Heart right ventricle (tissue), 16 donors: ENCODE measurements at places on chromosomes 4 and X.

DNA sequence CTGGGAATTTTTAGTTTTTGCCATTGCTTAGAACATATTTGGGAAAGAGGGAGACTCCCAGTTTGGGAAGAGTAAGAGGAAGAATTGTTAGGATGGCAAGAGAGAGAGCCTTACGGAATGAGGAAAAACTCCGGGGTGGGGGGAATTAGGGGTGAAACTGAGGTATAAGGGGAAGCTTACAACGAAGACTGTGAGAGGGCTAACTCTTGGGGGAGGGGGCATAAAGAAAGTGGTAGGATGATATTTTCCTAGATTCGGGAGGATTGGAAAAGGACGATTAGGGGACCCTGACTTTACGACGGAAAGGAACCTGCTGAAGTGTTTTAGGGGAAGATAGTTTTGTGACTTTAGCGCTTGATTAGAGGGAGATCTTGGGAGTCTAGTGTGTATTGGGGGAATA, 86.2 kb upstream of the HPRT1 start:
- H3K4me1 ChIP-seq = peaks cover 8% of the 10 kb centered on the region
- peak overlapping the region; percentile 88 for H3K27ac ChIP-seq
- no peaks in the 10 kb centered on the region for H3K27me3 ChIP-seq
- no peak for DNase-seq

DNA sequence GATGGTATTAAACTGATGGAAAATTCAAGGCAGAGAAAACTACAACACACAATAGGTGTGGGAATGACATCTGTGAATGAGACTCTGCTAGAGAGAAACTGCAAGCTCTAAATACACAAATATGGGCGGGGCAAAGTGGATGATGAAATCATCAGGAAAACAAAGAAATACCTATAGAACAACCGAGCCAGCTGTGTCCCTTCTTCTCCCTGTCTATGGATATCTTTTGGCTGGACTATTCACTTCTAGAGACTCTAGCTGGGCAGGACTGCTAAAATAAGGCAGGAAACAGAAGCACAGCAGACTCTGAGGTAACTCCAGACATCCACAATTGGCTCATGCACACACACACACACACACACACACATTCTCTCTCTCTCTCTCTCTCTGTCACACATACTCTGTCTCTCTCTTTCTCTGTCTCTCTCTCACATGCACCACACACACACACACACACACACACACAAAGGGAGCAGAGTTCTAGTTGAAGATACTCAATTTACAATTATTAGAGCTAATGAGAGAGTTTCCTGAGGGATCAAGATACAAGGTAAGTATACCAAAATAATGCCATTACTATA, 27.2 kb upstream of the EDNRA start:
- no peaks in the 10 kb centered on the region for H3K27me3 ChIP-seq
- no peak overlapping the region for H3K27ac ChIP-seq
- no peaks in the 10 kb centered on the region for H3K4me1 ChIP-seq
- no peaks in the 10 kb centered on the region for H3K36me3 ChIP-seq
- no peak for DNase-seq
- H3K4me3 ChIP-seq = no peak overlapping the region

GRCh38 chrX:68503836-68504636, 5.2 kb downstream of the YIPF6 start:
- peaks cover 42% of the 10 kb centered on the region for H3K4me1 ChIP-seq
- H3K36me3 ChIP-seq = no peaks in the 10 kb centered on the region
- H3K27ac ChIP-seq = no peak overlapping the region
- DNase-seq = no peak
- no peaks in the 10 kb centered on the region for H3K27me3 ChIP-seq

- H3K36me3 ChIP-seq = no peaks in the 10 kb centered on the region
- peaks cover 8% of the 10 kb centered on the region for H3K4me1 ChIP-seq
- no peak overlapping the region for H3K27ac ChIP-seq
- no peak overlapping the region for H3K4me3 ChIP-seq
These were observed 46.6 kb downstream of the SOWAHB start for GRCh38 chr4:76851375-76851774.

- no peaks in the 10 kb centered on the region for H3K4me1 ChIP-seq
- DNase-seq = peak; percentile 8
- H3K27ac ChIP-seq = no peak overlapping the region
- no peaks in the 10 kb centered on the region for H3K36me3 ChIP-seq
- no peaks in the 10 kb centered on the region for H3K27me3 ChIP-seq
- no peak overlapping the region for H3K4me3 ChIP-seq
These were observed 55.1 kb upstream of the PGAM4 start for GRCh38 chrX:78024349-78025059.

GRCh38 chrX:100072336-100072735, 337.7 kb downstream of the PCDH19 start:
- DNase-seq = no peak
- H3K4me3 ChIP-seq = no peak overlapping the region
- H3K36me3 ChIP-seq = no peaks in the 10 kb centered on the region
- no peaks in the 10 kb centered on the region for H3K4me1 ChIP-seq
- H3K27me3 ChIP-seq = no peaks in the 10 kb centered on the region

- no peak for DNase-seq
- H3K27ac ChIP-seq = no peak overlapping the region
- H3K4me1 ChIP-seq = no peaks in the 10 kb centered on the region
- no peaks in the 10 kb centered on the region for H3K36me3 ChIP-seq
- H3K27me3 ChIP-seq = peaks cover 25% of the 10 kb centered on the region
These were observed 40.7 kb upstream of the GPC3 start for GRCh38 chrX:134025986-134026545.

GRCh38 chrX:53160297-53160983, 64.6 kb downstream of the KDM5C start:
- H3K4me1 ChIP-seq = no peaks in the 10 kb centered on the region
- no peak overlapping the region for H3K27ac ChIP-seq
- H3K36me3 ChIP-seq = no peaks in the 10 kb centered on the region
- H3K27me3 ChIP-seq = no peaks in the 10 kb centered on the region
- no peak overlapping the region for H3K4me3 ChIP-seq
- DNase-seq = no peak

DNA sequence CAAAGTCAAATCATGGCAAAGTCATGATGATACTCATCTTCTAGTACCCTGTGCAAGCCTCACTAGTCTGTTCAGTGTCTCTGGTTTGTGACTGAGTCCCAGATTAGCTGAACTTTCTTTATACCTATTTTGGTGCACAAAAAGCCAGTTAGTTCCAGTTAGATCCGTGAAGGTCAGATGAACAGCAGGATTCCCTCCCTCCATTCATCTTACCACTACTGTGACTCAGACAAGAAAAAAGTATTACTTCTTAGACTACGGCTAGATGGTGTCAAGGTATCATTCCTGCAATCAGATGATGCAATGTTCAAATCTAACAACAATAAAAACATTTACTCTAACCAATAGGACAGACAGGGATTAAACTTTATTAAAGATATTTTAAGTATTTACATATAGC, 30.4 kb downstream of the ARHGEF6 start:
- H3K4me3 ChIP-seq = no peak overlapping the region
- H3K4me1 ChIP-seq = no peaks in the 10 kb centered on the region
- DNase-seq = no peak
- peaks cover 3% of the 10 kb centered on the region for H3K36me3 ChIP-seq
- no peak overlapping the region for H3K27ac ChIP-seq

DNA sequence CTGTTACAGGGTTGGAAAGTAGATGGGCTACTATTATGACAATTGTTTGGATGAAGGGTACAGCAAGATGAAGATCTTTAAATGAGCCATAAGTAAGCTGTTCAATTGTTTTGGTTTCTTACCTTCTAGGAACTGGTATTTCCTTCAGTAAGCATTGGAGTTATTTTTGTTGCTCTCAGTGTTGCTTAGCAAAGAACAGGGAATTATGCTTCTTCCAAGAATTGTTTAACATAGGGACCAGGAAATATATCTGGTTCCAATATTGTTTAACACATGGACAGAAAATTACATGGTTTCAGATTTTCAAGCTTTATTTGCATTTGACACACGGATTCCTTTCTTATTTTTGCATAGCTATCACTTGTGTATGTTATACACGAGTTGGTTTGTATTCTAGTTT, 1999.0 kb downstream of the ARAP2 start:
- no peak overlapping the region for H3K4me3 ChIP-seq
- H3K36me3 ChIP-seq = no peaks in the 10 kb centered on the region
- H3K27me3 ChIP-seq = no peaks in the 10 kb centered on the region

GRCh38 chrX:70353514-70353913, 63.6 kb downstream of the KIF4A start:
- no peak overlapping the region for H3K4me3 ChIP-seq
- H3K27ac ChIP-seq = no peak overlapping the region

DNA sequence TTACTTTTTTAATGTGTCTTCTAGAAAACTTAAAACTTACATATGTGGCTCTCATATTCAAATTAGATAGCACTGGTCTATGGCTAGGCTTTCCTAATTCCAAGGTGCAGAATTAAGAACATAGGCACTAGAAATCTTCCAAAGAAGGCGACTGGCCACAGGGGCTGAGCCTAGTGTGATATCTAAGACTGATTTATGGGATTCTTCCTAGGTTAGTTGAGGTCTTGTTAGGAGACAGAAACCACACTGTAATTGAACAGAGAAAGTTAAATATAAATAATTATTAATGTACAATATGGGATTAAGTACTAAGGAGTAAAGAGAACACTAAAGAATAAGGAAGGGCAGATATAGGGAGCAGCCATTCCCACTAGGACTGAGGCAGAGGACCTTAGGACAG, 48.3 kb downstream of the SNX25 start:
- H3K36me3 ChIP-seq = no peaks in the 10 kb centered on the region
- no peak for DNase-seq
- no peak overlapping the region for H3K27ac ChIP-seq
- H3K4me3 ChIP-seq = no peak overlapping the region
- H3K27me3 ChIP-seq = no peaks in the 10 kb centered on the region
- H3K4me1 ChIP-seq = peaks cover 8% of the 10 kb centered on the region

DNA sequence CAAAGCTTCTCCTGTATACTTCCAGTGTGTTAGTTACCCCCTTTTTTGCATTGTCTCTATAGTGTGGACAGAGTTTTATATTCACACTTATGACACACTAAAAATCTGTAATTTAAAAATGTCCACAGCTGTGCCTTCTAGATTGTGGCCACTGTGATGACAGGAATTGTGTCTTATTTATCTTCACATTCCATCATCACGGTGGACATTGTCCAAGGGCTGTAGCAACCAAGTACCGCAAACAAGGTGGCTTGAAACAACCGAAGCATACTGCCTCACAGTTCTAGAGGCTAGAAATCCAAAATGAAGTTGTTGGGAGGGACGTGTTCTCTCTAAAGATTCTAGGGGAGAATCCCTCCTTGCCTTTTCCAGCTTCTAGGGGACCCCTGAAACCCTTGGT, 32.3 kb downstream of the CHRNA9 start:
- no peak overlapping the region for H3K4me3 ChIP-seq
- peaks cover 11% of the 10 kb centered on the region for H3K27me3 ChIP-seq
- DNase-seq = no peak
- no peak overlapping the region for H3K27ac ChIP-seq
- no peaks in the 10 kb centered on the region for H3K4me1 ChIP-seq

- DNase-seq = no peak
- no peak overlapping the region for H3K4me3 ChIP-seq
- H3K36me3 ChIP-seq = no peaks in the 10 kb centered on the region
- H3K27me3 ChIP-seq = no peaks in the 10 kb centered on the region
These were observed 70.3 kb downstream of the ANXA10 start for GRCh38 chr4:168162604-168163003.

GRCh38 chrX:13463608-13464007, 105.8 kb upstream of the EGFL6 start:
- no peaks in the 10 kb centered on the region for H3K36me3 ChIP-seq
- DNase-seq = peak; percentile 48
- H3K4me3 ChIP-seq = no peak overlapping the region
- peak overlapping the region; percentile 68 for H3K27ac ChIP-seq
- no peaks in the 10 kb centered on the region for H3K27me3 ChIP-seq
- no peaks in the 10 kb centered on the region for H3K4me1 ChIP-seq

DNA sequence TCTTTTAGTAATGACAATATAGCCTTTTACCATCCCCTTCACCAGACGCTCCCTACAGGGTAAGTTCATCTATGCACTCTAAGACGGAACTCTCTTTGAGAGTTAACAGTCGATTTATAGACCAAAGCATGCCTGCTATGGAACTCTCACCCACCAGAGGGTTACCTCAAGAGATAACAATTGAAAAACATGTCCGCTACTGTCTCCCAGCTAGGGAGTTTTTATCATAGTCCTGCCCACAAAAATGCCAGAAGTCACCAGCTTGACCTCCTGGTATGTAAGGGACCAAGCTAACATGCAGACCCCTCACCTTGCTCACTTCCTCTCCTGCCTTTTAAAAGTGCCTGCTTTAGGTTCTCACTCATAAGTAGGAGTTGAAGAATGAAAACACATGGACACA, 16.7 kb upstream of the YTHDC1 start:
- H3K27ac ChIP-seq = no peak overlapping the region
- H3K36me3 ChIP-seq = no peaks in the 10 kb centered on the region

- H3K4me3 ChIP-seq = no peak overlapping the region
- no peaks in the 10 kb centered on the region for H3K27me3 ChIP-seq
- H3K36me3 ChIP-seq = no peaks in the 10 kb centered on the region
- no peak for DNase-seq
- no peaks in the 10 kb centered on the region for H3K4me1 ChIP-seq
These were observed 31.9 kb downstream of the CASP6 start for GRCh38 chr4:109671350-109671749.

- H3K27me3 ChIP-seq = peaks cover 9% of the 10 kb centered on the region
- H3K4me3 ChIP-seq = no peak overlapping the region
- peaks cover 31% of the 10 kb centered on the region for H3K4me1 ChIP-seq
- no peaks in the 10 kb centered on the region for H3K36me3 ChIP-seq
- no peak overlapping the region for H3K27ac ChIP-seq
These were observed 123.6 kb upstream of the RBPJ start for GRCh38 chr4:26197018-26197779.

- no peak overlapping the region for H3K27ac ChIP-seq
- H3K4me1 ChIP-seq = no peaks in the 10 kb centered on the region
- no peaks in the 10 kb centered on the region for H3K36me3 ChIP-seq
- H3K27me3 ChIP-seq = no peaks in the 10 kb centered on the region
These were observed 32.6 kb upstream of the DHRSX start for GRCh38 chrX:2533424-2533823.

- peaks cover 98% of the 10 kb centered on the region for H3K36me3 ChIP-seq
- no peak for DNase-seq
- H3K27ac ChIP-seq = no peak overlapping the region
These were observed 47.5 kb downstream of the PKD2 start for GRCh38 chr4:88054901-88055300.

DNA sequence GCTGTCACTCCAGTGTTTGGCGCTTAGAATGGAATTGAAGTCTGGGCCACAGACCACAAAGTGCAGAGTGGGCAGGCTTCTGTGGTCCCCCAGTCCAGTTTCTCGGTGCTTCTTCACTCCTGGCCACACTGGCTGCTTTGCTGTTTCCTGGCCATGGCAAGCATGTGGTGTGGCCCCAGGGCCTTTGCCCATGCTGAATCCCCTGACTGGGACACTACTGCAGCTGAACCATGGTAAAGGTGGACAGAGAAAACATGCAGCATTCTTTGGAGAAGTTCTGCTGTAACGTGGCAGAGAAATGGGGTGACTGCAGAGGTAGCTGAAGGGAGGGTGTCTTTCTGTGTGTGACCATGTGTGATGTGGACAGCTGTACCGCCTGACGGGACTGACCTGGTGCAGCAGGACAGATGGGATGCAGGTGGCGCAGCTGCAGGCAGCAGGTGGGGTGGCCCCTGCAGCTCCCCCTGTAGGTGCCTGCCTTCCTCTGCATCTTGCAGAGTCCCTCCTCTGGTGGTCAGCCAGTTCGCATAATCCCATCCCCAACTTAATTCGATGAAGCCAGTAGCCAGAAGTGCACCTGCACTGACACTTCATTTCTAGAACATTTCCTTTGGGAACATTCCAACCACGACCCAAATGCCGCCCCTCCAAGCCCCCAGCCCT, 13.2 kb upstream of the S100P start:
- no peaks in the 10 kb centered on the region for H3K27me3 ChIP-seq
- peaks cover 21% of the 10 kb centered on the region for H3K4me1 ChIP-seq
- DNase-seq = no peak
- H3K27ac ChIP-seq = no peak overlapping the region
